ENCODE measurements at places on chromosomes 12 and 14.

- no peak for DNase-seq
Measured at GRCh38 chr12:84638811-84639368, 273.7 kb downstream of the SLC6A15 start.

DNA sequence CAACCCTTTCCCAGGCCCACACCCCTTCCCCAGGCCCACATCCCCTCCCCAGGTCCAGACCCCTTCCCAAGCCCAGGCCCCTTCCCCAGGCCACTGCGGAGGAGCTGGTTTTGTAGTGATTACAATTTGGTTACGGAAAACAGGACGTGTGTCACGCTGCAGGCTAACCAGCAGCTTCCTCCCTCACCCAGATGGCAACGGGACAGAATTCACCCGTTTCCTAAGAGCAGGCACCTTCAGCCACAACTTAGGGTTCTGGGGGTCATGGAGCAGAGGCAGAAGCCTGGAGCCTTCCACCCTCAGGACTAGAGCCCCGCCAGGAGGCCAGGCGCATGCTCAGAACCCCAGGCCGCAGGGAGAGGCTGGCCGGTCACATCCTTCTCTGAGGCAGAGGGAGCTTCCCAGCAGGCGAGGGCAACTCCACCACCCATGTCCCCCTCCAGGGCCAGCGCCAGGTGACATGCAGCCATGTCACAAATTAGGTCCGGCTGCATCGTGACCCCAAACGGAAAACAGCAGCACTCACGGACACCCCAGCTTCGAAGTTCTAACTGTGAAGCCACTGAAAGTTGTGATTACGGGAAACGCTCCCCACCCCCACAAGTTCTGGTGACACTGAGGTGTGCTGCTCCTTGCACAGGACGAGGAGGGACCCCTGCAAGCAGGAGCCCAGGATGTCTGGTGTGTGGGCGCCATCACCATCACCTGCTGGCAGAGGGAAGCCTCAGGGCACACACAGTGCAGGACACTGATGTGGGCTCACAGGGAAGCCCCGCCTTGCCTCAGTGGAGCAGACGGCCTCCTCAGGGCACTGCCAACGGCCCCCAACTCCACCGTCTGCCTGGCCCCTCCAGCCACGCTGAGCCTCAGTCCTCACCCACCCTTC lies 7.7 kb downstream of the BRF1 start:
- DNase-seq, result no peak

- DNase-seq, result no peak
Measured at GRCh38 chr12:51686727-51687126, 95.7 kb downstream of the SCN8A start.

DNA sequence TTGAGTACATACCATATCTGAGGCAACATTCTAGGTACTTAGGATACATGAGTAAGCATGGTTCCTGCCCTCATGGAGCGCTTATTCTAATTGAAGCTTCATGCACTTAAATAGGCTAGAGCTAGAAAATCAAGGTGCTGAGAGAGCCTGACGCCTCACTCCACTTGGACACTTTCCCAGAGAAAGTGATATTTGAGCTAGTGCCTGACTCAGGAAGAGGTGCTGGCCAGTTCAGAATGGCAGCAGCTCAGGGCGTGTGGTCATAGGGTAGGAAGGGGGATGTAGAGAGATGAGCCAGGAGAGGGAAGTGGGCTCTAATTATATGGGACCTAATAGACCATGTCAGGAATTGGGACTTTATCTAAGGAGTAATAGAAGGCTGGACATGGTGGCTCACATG lies 33.3 kb downstream of the TULP3 start:
- DNase-seq, result no peak

DNA sequence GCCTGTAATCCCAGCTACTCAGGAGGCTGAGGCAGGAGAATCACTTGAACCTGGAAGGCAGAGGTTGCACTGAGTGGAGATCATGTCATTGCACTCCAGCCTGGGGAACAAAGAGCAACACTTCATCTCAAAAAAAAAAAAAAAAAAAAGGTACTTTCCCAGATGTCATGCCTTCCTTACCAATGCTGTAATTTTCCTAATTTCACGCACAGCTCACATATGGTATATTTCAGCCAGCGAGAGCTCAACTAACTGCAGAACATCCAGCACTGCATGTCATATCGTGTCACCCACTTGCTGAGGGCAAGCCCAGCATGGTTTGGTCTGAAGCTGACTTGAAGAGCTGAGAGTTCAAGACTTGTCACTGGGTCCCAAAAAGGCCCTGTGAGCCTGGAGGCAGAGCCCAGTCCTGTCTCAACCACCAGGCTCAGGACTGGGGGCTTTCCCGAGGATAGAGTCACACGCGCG lies 29.0 kb downstream of the NFKBIA start:
- no peak for DNase-seq

- no peak for DNase-seq
Measured at GRCh38 chr12:126404293-126404881, 1339.2 kb downstream of the AACS start.

DNA sequence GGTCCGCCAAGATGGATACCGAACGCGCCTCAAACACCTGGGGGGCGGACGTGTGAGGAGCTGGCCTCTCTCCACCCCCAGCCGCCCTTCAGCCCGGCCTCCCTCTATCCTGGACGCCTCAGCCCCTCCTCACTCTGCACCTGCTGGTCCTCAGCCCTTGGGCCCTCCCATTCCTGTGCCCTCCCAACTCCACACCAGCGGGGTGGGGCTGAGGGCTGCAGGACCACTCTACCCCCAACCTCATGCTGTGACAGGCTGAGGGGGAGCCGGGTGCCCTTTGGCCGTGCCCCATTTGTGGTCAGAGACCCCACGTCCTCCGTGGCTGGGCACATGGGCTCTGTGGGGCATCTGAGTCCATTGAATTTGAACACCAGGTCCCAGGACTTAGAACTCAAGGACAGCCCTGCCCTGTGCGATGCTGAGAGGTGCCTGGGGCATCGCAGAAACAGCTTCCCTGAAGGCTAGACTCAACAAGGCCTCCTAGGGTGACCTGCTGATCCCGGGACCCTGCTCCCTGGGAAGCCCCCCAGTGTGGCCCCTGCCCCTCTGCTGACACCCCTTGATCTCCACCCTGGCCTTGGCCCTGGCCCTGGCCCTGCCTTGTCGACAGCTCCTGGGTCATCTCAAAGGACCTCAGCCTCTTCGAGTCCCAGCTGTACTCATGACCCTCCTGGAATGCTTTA lies 82.0 kb upstream of the SFSWAP start:
- no peak for DNase-seq

GRCh38 chr14:89270439-89271227 lies 146.4 kb downstream of the FOXN3 start:
- DNase-seq, result no peak

GRCh38 chr14:58760121-58760520 lies 122.4 kb downstream of the DACT1 start:
- DNase-seq, result no peak

DNA sequence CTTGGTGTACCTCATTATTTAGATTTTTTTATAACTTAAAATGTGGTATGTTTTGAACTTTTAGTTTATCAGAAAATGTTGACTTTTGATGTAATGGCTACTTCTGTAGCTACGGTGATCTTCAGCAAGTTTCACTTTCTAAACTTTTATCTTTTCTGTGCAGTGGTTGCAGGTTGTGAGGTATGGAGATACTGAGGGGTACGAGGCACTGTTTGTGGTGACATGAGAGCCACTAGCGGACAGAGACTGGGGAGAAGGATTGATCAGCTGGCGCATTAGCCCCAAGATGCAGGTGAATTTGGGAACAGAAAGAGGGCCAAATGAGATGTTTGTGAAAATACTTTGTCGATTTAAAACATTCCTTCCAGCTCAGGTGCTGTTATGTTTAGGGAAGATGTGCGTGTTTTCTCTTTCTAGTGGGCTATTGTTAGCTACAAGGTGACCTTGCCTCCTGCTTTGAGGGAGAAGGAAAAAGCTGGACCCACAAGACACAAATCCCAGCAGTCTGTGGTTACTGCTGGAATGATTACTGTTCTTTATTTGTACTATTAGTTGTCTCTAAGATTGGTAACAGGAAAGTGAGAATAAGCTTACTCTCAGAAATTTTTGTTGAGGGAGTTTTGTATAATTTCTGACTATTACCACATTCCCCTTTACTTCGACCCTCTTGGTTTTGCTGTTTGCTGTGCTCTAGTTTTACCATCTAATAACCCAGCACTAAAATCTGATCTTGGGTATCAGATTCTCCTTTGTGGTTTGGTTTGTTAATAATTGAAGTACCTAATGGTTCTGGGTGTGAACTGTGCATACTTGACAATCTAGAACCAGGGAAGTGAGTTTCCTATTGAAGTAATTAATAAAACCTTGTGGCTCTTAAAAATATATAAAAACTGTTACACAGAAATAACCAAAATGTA lies 61.7 kb downstream of the FBXO34 start:
- DNase-seq, result peak; percentile 17

DNA sequence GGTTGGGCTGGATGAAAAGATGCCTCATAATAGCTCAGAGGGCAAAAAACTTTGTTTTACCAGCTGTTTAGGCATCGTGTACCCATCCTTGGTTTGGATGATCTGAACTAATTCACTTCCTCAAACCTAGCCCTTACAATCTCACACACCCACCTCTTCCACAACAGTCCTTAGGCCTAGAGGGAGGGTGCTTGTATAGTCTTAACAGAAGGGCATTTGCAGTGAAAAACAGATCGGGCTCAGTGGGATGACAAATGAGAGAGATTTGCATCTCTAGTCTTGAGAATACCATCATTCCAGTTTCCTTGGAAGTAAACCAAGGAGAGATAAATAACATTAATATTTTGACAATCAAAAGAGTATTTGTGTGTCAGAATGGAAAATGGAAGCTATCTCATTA lies 11.0 kb downstream of the SLCO1A2 start:
- DNase-seq, result no peak

- no peak for DNase-seq
Measured at GRCh38 chr12:32891956-32892355, 4.6 kb downstream of the PKP2 start.

DNA sequence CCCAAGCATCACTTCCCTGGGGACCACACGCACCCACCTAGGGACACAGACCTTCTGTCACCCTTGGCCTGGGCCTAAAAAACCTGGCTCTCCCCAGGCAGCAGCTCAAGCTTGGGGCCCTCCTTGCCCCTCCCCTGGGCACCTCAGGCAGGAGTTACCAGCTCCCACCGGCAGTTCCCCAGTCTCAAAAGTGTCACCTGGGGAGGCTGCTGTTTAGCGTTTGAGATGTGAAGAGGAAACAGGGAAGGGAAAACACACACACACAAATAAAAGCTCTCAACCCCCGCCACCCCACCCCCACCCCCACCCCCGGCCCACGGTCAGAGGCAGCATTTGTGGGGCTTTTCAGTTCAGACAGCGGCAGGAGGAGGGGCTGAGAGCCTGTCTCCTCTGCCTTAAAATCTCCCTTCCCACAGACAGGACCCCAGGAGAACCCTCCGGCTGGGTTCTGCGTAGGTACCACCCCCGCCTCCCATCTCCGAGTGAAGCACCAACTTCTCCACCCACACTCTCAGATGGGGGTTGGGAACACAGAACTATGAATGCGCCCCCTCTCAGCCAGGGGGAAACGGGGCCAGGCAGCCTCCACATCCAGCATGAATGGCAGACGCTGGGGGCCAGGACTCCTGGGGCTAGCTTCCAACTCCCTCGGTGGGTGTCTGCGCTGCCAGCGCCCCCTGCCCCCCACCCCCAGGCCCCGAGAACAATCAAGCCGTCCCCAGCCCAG lies 3.0 kb downstream of the NCOR2 start:
- no peak for DNase-seq

DNA sequence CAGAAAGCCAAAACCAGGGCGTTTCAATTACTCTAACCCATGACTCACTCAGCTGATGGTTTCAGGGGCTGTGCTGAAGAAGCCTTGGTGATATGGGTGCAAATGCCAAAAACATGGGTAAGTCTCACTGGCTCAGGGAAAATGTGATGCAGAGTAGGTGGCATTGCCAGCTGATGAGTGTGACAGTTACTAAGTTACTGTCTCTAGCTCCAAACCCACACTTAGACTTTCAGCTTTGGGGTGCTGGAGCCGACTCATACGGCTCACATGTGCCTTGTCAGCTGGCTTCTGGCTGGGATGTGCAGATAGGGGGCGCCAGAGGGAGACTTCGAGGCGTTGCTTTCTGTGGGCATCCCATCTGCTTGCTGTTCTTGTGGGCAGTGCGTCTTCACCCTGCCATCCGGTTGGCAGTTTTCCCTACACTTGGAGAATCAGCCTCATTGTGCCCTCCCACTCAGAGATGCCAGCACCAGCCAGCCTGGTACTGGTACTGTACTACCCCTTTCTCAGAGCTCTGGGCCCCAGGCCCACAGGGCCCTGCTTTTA lies 11.1 kb upstream of the KRT7 start:
- DNase-seq, result peak; percentile 10

- DNase-seq, result no peak
Measured at GRCh38 chr14:21436567-21437062, 19.3 kb downstream of the CHD8 start.

DNA sequence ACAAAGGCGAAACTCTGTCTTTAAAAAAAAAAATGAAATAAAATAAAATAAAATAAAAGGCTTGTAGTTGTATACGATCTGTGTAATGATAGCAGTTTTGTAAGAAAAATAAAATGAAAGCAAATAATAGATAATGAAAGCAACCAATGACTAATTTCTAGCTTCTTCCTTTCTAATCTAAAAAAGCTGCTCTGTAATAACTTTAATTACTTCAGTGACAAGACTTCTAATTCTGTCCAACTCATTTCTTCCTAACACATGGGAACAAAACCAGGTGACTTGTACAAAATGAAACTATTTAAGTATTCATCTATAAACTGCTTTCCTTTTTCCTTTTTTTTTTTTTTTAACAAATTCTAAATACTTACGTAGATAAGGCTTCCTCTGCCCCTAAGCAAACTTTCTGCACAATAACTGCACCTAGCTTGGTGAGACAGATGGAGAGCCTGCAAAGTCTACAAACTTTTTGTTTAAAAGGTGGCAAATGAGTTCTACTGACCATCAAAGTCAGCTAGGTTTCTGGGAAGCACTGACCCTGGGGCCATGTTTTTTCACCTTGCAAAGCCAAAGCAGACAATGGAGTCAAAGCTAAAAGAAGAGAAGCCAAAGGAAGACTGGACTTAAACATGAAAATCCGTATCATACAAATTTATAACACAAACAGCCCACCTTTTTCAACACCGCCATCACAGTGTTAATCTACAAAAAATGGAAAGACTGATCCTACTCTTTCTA lies 28.2 kb downstream of the DENND5B start:
- no peak for DNase-seq

DNA sequence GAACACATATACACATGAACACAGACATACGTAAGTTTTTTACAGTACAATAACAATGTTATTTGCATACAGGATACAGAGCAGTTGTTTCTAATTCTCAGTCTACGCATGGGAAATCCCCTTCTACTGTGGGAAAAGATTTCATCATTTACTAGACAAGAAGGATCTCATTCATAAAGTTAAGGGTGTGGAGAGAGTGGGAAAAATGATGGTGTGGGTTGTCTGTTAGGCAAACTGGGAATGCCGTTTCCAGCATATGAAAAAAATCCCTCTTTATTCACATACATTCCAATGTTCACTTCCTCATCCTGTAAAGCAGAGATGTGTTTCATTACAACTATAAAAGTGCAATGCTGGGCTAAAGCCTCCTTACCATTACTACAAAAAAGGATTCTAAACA lies 120.9 kb downstream of the SINHCAF start:
- DNase-seq, result no peak

GRCh38 chr14:77406718-77407117 lies 16.6 kb downstream of the NOXRED1 start:
- no peak for DNase-seq

GRCh38 chr14:90510159-90510558 lies 113.3 kb downstream of the CALM1 start:
- DNase-seq, result no peak

- no peak for DNase-seq
Measured at GRCh38 chr12:123019841-123020138, 39.3 kb downstream of the ARL6IP4 start.

- no peak for DNase-seq
Measured at GRCh38 chr12:52392465-52393007, 7.1 kb upstream of the KRT84 start.

- DNase-seq, result no peak
Measured at GRCh38 chr14:104867371-104868059, 2.4 kb downstream of the CEP170B start.

All from CD8-positive, alpha-beta memory T cell (primary cell).